Fibroblast of villous mesenchyme (primary cell): ENCODE measurements at places on chromosomes 12 and 14. TPM values are rescaled to one million over a fixed set of nuclear protein-coding genes. Genes with fewer than 3 reads are reported as not detected.

KRT3 gene
- total RNA-seq = not detected in 2 replicates

NANOG gene
- not detected in 2 replicates for total RNA-seq

CRIP2 gene
- total RNA-seq = 8.6 and 18.0 TPM in 2 replicates

MANSC4 gene
- not detected in 2 replicates for total RNA-seq

SLC25A29 gene
- total RNA-seq = 8.6 and 16.4 TPM in 2 replicates

VEZT gene
- 73.4 and 84.6 TPM in 2 replicates for total RNA-seq

RPGRIP1 gene
- under 0.01 TPM in 1 of 2 replicates, not detected in the other for total RNA-seq

KRT74 gene
- total RNA-seq = not detected in 2 replicates

PTGDR gene
- 0.32 TPM in 1 of 2 replicates, not detected in the other for total RNA-seq

FGFR1OP2 gene
- total RNA-seq = 44.0 and 48.6 TPM in 2 replicates

ZNF641 gene
- total RNA-seq = 9.3 and 16.8 TPM in 2 replicates

RNASE9 gene
- not detected in 2 replicates for total RNA-seq

MMP19 gene
- total RNA-seq = 9.1 and 9.7 TPM in 2 replicates

ANKRD33 gene
- not detected in 2 replicates for total RNA-seq

MBD6 gene
- total RNA-seq = 4.8 and 6.9 TPM in 2 replicates

NKX2-1 gene
- not detected in 2 replicates for total RNA-seq

CLEC6A gene
- not detected in 2 replicates for total RNA-seq

AMDHD1 gene
- not detected in 2 replicates for total RNA-seq

CEP290 gene
- 20.3 and 20.7 TPM in 2 replicates for total RNA-seq

GLIPR1L1 gene
- total RNA-seq = not detected in 2 replicates

LUM gene
- 487 and 603 TPM in 2 replicates for total RNA-seq

HOXC9 gene
- total RNA-seq = 0.86 and 7.4 TPM in 2 replicates

TAS2R31 gene
- total RNA-seq = 7.3 and 8.4 TPM in 2 replicates

FAM222A gene
- total RNA-seq = 0.32 and 0.43 TPM in 2 replicates

KSR2 gene
- total RNA-seq = not detected in 2 replicates

CBLN3 gene
- 1.7 and 2.3 TPM in 2 replicates for total RNA-seq

PTPRO gene
- under 0.01 TPM in 2 replicates for total RNA-seq

AQP6 gene
- not detected in 2 replicates for total RNA-seq

ALX1 gene
- 0.64 and 1.3 TPM in 2 replicates for total RNA-seq

SDSL gene
- 3.5 and 5.2 TPM in 2 replicates for total RNA-seq

PLEK2 gene
- total RNA-seq = 2.2 and 4.5 TPM in 2 replicates

HOXC6 gene
- 1.6 and 1.7 TPM in 2 replicates for total RNA-seq

P2RX7 gene
- 0.43 and 0.64 TPM in 2 replicates for total RNA-seq

PROX2 gene
- total RNA-seq = under 0.01 TPM in 1 of 2 replicates, not detected in the other

CCDC177 gene
- total RNA-seq = not detected in 2 replicates

TAMALIN gene
- total RNA-seq = 2.2 and 7.7 TPM in 2 replicates

DAO gene
- total RNA-seq = not detected in 2 replicates

TEAD4 gene
- 22.0 and 22.5 TPM in 2 replicates for total RNA-seq
